ENCODE measurements at places on chromosomes 3 and 15. TPM values are rescaled to one million over a fixed set of nuclear protein-coding genes. Genes with fewer than 3 reads are reported as not detected.

DNA sequence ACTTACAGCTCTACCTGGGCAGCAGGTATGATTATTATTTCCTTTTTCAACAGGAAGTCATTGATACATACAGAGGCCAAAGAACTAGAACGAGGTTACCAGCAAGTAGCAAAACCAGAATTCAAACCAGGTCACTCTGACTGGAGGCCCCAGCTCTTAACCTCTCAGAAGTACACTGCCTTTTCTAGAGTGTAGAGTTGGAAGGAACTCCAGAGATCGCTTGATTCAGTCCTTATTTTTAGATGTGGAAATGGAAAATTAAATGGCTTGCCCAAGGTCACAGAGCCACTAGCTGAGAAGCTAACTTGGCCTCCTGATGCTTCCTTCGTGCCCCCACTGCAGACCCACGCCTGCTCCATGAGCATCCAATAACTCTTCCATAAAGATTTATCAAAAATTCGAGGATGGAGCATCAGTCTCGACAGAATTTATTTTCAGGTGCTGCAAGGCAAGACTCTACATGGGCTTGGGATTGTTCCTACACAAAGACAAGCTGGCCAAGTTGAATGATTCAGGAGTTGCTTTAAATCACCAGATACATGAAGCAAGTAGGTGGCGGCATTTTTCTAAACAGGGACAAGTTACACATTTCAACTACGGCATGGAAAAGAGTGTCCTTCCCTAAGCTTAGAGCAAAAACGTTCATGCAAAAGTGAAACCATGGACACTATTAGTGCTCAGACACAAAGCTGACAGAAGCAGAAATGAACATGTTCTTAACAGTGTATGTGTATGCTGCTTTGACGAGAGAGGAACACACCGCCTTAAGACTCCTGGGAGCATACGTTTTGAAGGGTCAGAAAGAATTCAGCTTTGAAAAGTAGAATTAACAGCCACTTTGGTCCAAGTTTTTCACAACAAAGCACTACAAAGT, 235.7 kb downstream of the THRB start:
- no peaks in the 10 kb centered on the region for H3K27me3 ChIP-seq
- H3K36me3 ChIP-seq: no peaks in the 10 kb centered on the region
- no peak for DNase-seq
- no peak overlapping the region for H3K27ac ChIP-seq
- no peaks in the 10 kb centered on the region for H3K4me1 ChIP-seq

GRCh38 chr15:64583519-64583918, 123.1 kb downstream of the ZNF609 start:
- H3K27me3 ChIP-seq: no peaks in the 10 kb centered on the region
- H3K27ac ChIP-seq: peak overlapping the region; percentile 60
- H3K4me3 ChIP-seq: peak overlapping the region; percentile 1

GRCh38 chr3:127706312-127706711, 33.6 kb downstream of the ABTB1 start:
- no peaks in the 10 kb centered on the region for H3K4me1 ChIP-seq
- no peak overlapping the region for H3K4me3 ChIP-seq
- H3K27me3 ChIP-seq: no peaks in the 10 kb centered on the region

GRCh38 chr15:27608248-27608647, 490.9 kb downstream of the OCA2 start:
- H3K4me1 ChIP-seq: no peaks in the 10 kb centered on the region
- DNase-seq: no peak
- H3K36me3 ChIP-seq: no peaks in the 10 kb centered on the region
- no peaks in the 10 kb centered on the region for H3K27me3 ChIP-seq
- H3K4me3 ChIP-seq: no peak overlapping the region

- H3K4me3 ChIP-seq: no peak overlapping the region
- DNase-seq: no peak
- no peaks in the 10 kb centered on the region for H3K4me1 ChIP-seq
- H3K36me3 ChIP-seq: no peaks in the 10 kb centered on the region
- H3K27ac ChIP-seq: no peak overlapping the region
- H3K27me3 ChIP-seq: no peaks in the 10 kb centered on the region
Measured at GRCh38 chr3:174315225-174315624, 543.9 kb upstream of the NAALADL2 start.

DNA sequence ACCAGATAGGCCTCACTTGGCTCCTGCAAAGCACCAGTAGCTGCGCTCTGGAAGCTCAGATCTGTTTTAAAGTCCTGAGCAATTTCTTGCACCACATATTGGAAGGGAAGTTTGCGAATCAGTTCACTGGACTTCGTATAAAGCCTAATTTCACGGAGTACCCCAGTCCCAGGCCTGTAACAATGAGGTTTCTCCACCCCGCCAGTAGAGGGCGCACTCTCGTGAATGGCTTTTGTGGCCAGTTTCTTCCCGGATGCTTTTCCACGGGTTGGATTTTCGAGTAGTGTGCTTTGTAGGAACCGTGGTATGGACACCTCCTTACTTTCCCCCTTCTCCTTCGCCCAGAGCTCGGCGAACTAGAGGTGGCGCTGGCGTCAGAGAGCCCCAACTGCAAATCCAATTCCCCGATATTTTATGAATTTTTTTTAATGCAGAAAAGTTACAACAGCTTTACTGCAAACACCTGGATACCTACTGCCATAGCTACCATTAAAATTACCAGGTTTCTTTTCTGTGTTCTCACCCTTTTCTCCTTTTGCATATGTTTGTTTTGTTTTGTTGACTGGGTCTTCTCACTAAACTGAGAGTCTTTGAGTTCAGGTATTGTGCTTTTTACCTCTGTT, 13.3 kb downstream of the RARB start:
- H3K4me1 ChIP-seq: no peaks in the 10 kb centered on the region
- H3K4me3 ChIP-seq: no peak overlapping the region

GRCh38 chr15:89820666-89821611, 6.3 kb upstream of the ANPEP start:
- no peak overlapping the region for H3K4me3 ChIP-seq
- no peak overlapping the region for H3K27ac ChIP-seq
- no peaks in the 10 kb centered on the region for H3K4me1 ChIP-seq
- no peak for DNase-seq
- H3K27me3 ChIP-seq: peaks cover under 1% of the 10 kb centered on the region

DNA sequence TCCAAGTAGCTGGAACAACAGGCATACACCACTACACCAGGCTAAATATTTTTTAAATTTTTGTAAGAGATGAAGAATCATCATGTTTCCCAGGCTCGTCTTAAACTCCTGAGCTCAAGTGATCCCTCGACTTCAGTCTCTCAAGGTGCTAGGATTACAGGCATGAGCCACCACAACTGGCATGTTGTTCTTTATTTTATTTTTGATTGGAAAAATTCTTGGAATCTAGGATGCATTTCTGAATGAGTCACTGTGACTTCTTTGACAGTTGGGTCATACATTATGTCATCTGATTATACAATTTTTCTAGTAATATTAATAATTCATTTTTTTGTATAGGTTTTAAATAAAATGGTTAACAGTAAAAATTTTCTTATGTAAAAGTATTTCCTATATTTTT, 870.2 kb downstream of the SI start:
- no peak overlapping the region for H3K27ac ChIP-seq
- H3K4me1 ChIP-seq: no peaks in the 10 kb centered on the region
- no peaks in the 10 kb centered on the region for H3K36me3 ChIP-seq
- no peak overlapping the region for H3K4me3 ChIP-seq
- DNase-seq: no peak

GRCh38 chr3:7700539-7700938, 801.1 kb upstream of the LMCD1 start:
- no peaks in the 10 kb centered on the region for H3K27me3 ChIP-seq
- no peaks in the 10 kb centered on the region for H3K4me1 ChIP-seq
- no peak overlapping the region for H3K27ac ChIP-seq
- H3K4me3 ChIP-seq: no peak overlapping the region
- no peaks in the 10 kb centered on the region for H3K36me3 ChIP-seq
- DNase-seq: no peak

GRCh38 chr3:189512039-189512438, 119.2 kb upstream of the TP63 start:
- DNase-seq: no peak
- H3K27me3 ChIP-seq: no peaks in the 10 kb centered on the region
- no peaks in the 10 kb centered on the region for H3K4me1 ChIP-seq
- H3K27ac ChIP-seq: no peak overlapping the region
- no peaks in the 10 kb centered on the region for H3K36me3 ChIP-seq

DNA sequence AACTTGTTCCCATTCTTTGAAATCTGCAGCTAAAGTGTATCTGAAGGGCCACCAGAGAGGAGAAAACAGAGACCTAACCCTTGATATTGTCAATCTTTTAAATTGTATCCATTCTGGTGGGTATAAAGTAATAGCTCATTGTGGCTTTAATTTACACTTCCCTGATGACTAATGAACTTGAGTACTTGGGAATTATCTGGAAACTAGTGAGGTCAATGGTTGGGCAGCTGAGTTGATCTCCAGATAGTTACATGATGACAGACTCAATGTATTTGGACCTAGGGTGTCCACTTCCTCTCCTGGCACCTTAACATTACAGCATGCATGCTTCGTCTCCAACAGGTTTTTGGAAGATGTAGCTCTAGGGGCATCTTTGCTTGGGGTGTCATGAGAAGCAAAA, 195.2 kb downstream of the PDCD6IP start:
- H3K4me1 ChIP-seq: no peaks in the 10 kb centered on the region
- H3K36me3 ChIP-seq: no peaks in the 10 kb centered on the region
- H3K4me3 ChIP-seq: no peak overlapping the region

GRCh38 chr3:156628836-156629618, 45.4 kb upstream of the TIPARP start:
- H3K4me1 ChIP-seq: no peaks in the 10 kb centered on the region
- H3K36me3 ChIP-seq: no peaks in the 10 kb centered on the region
- no peak overlapping the region for H3K27ac ChIP-seq
- DNase-seq: no peak
- H3K27me3 ChIP-seq: no peaks in the 10 kb centered on the region

- no peak overlapping the region for H3K4me3 ChIP-seq
- no peaks in the 10 kb centered on the region for H3K27me3 ChIP-seq
- no peaks in the 10 kb centered on the region for H3K36me3 ChIP-seq
- no peaks in the 10 kb centered on the region for H3K4me1 ChIP-seq
- H3K27ac ChIP-seq: no peak overlapping the region
Measured at GRCh38 chr3:126888186-126888760, 94.6 kb upstream of the PLXNA1 start.

DNA sequence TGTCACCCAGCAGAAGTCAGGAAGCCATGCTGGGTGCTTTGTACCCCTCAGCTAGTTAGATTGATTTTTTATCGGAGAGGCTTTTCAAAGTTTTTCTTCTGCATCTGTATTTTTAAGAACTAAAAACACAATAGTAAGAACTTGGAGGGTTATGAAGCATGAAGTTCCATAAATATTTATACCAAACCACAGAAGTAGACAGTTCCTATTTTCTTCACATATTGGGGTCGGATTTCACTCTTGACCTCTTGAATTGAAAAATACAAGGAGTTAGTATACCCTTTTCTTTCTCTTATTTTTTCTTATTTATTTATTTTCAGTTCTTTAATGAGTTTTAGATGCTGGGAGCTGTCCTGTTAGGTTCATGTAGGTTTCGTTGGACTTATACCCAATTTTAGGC, 35.1 kb downstream of the SLC25A26 start:
- no peak for DNase-seq
- H3K27ac ChIP-seq: no peak overlapping the region
- H3K27me3 ChIP-seq: no peaks in the 10 kb centered on the region
- H3K4me3 ChIP-seq: no peak overlapping the region

GRCh38 chr15:85707519-85708338, 87.0 kb downstream of the KLHL25 start:
- H3K4me3 ChIP-seq: peak overlapping the region; percentile 44
- H3K27me3 ChIP-seq: no peaks in the 10 kb centered on the region
- H3K4me1 ChIP-seq: peaks cover 50% of the 10 kb centered on the region
- H3K36me3 ChIP-seq: peaks cover 36% of the 10 kb centered on the region
- DNase-seq: no peak

GRCh38 chr15:85609492-85609891, 185.2 kb downstream of the KLHL25 start:
- no peak overlapping the region for H3K4me3 ChIP-seq
- DNase-seq: no peak
- peaks cover 11% of the 10 kb centered on the region for H3K4me1 ChIP-seq
- no peaks in the 10 kb centered on the region for H3K27me3 ChIP-seq

- H3K36me3 ChIP-seq: no peaks in the 10 kb centered on the region
Measured at GRCh38 chr3:175274474-175275218, 415.5 kb downstream of the NAALADL2 start.

DNA sequence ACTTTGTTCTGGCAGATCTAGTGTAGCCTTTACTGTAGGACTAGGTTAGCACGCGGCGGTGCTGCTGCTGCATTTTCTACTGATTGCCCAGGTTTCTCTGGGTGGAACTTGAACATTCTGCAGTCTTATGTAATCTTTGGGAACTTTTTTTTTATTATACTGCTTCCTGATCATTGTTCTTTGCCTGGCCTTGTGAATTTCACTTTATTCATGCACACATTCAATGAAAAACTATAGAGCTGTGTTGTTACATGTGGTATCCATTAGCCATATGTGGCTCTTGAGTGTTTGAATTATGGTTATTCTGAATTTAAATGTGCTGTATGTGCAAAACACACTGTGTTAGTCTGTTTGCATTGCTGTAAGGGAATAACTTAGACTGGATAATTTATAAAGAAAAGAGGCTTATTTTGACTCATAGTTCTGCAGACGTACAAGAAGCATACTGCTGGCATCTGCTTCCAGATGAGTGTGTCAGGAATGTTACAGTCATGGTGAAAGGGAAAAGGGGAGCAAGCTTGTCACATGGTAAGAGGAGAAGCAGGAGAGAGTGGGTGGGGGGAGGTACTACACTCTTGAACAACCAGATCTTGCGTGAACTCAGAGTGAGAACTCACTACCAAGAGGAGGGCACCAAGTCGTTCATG, 26.5 kb downstream of the MEF2A start:
- H3K36me3 ChIP-seq: no peaks in the 10 kb centered on the region
- no peaks in the 10 kb centered on the region for H3K4me1 ChIP-seq
- no peaks in the 10 kb centered on the region for H3K27me3 ChIP-seq
- no peak overlapping the region for H3K27ac ChIP-seq
- DNase-seq: no peak
- H3K4me3 ChIP-seq: no peak overlapping the region

DNA sequence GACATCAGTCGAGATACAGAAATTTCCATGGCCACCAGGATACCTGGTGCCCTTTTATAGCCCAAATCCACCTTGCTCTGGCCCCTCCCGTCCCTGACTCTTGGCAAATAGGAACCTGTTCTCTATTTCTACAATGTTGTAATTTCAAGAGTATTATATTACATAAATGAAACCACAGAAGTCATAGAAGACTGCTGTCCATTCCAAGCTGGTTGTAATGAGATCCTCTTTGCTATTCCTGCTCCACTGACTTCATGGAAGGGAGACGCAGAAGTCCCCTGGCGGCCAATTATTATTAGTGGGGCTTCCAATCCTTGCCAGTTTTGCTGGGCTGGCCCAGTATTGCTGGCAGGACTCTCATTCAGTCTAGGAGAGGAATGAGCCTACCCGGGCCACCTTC, 26.6 kb downstream of the DCP1A start:
- no peaks in the 10 kb centered on the region for H3K27me3 ChIP-seq
- no peak for DNase-seq
- no peak overlapping the region for H3K27ac ChIP-seq
- no peak overlapping the region for H3K4me3 ChIP-seq
- H3K36me3 ChIP-seq: no peaks in the 10 kb centered on the region

GRCh38 chr3:42159706-42160472, 68.7 kb downstream of the TRAK1 start:
- peak; percentile 25 for DNase-seq
- H3K4me3 ChIP-seq: peak overlapping the region; percentile 18
- peak overlapping the region; percentile 42 for H3K27ac ChIP-seq
- H3K36me3 ChIP-seq: no peaks in the 10 kb centered on the region
- peaks cover 6% of the 10 kb centered on the region for H3K4me1 ChIP-seq

- H3K36me3 ChIP-seq: no peaks in the 10 kb centered on the region
- H3K4me3 ChIP-seq: no peak overlapping the region
- H3K27ac ChIP-seq: no peak overlapping the region
Measured at GRCh38 chr3:94248042-94248441, 185.2 kb downstream of the NSUN3 start.

The NANOGP8 gene
- not detected for total RNA-seq

The TP63 gene
- total RNA-seq: 0.97 TPM

The PYGO1 gene
- not detected for total RNA-seq

The KNG1 gene
- total RNA-seq: not detected

The PPIB gene
- total RNA-seq: 190 TPM

The ZKSCAN7 gene
- 4.0 TPM for total RNA-seq

The PCBP4 gene
- total RNA-seq: 13.8 TPM
